ENCODE measurements at places on chromosomes 7 and 10.

DNA sequence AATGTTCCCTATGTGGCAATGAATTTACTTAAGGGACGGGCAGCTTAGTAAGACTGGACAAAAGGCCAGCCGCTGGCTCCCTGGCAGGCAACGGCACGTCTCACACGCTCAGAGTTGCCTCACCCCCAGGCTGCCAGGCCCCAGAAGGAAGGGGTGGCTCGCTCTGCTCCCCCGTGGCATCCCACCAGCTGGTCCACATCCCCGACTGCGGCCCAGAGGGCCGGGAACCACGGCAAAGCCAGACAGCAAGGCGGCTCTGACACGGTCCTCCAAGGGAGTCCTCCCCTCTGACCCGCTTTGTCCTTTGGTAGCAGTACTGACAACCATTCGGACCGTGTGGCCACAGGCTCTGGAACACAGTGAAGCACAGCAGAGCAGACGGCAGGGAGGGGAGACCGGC is 34.1 kb downstream of the NUDT1 start:
- no peak for DNase-seq

DNA sequence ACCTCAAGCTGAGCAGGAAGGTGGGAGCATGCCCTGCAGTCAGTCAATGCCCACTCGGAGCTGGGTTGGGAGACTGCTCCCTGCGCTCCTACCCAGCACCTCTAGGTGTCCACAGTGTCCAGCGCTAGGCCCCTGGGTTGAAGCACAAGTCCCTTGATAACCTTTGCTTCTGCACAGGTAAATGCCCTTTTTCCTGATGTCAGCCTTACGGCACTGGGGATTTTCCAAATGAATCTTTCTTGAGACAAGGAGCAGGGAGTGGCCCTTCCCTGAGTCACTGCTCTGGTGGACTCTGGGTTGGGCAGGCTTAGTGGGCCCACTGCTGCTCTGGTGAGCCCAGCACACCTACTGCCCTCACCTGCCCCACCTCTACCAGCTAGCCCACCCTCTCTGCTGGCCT is 61.9 kb upstream of the OPN4 start:
- no peak for DNase-seq

DNA sequence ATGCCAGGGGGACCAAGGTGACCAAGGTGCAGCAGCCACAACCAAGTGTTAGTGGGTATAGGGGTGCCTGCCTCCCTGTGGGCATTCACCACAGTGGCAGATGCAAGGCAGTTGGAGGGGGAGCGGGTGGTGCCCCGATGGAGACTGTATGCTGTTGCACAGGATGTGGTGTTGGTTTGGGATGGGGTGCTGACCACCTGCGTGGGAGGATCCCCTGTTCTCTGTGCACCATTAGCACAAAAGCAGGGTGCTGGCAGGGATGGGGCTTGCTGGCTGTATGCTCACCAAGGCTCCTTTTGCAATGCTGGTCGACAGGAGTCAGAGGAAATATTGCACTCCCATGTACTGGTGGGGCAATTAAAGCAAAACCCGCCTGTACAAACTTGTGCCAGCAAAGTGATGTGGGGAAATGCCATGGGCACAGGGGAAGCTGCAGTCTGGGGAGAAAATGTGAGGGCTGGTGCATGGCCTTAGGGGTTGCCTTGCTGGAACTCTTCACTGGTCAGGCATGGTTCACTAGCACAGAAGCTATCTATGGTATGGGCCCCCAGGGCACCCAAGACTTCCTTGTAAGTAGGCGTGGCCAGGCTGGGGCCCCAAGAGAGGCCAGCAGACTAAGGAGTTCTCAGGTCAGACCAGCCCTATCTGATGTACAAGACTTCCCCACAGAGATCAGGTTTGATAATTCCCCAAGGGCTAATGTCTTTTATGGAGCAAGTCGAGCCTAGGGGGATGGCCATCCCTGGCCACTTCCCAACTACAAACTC is 51.9 kb upstream of the GNAT3 start:
- DNase-seq = no peak

DNA sequence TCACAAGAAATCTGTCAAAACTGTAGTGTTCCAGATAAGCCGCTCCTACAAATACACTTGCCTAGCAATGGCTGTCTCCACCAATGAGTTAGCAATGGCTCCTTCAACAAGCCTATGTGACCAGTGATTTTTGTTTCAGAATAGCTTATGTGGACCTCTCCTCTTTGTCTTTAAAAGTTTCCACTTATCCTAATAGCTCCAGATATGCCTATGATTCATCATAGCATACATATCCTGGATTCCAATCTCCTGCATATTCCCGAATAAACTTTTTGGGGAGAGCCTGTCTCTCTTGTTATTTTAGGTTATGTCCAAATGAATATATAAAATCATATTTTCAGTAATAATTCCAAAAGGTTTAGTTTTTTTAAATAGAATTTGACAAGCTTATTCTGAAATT is 510.6 kb downstream of the ARL4A start:
- no peak for DNase-seq

DNA sequence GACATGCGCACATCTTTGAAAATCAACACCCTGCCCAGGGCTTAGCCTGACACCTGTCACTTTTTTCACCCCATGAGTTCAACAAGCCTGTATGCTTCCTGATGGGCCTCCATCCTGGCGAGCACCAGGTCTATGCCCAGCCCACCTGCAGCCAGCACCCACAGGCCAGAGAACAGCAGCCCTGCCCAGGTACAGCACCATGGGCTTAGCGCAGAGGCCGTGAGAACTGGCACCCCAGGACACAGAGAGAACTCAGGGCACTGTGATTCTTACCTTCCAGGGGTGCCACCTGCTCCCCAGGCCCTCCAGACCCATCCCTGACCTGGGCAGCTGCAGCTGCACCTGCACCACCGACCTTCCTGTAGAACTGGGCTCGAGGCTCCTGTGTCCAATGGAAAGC is 536.6 kb downstream of the TCERG1L start:
- no peak for DNase-seq

DNA sequence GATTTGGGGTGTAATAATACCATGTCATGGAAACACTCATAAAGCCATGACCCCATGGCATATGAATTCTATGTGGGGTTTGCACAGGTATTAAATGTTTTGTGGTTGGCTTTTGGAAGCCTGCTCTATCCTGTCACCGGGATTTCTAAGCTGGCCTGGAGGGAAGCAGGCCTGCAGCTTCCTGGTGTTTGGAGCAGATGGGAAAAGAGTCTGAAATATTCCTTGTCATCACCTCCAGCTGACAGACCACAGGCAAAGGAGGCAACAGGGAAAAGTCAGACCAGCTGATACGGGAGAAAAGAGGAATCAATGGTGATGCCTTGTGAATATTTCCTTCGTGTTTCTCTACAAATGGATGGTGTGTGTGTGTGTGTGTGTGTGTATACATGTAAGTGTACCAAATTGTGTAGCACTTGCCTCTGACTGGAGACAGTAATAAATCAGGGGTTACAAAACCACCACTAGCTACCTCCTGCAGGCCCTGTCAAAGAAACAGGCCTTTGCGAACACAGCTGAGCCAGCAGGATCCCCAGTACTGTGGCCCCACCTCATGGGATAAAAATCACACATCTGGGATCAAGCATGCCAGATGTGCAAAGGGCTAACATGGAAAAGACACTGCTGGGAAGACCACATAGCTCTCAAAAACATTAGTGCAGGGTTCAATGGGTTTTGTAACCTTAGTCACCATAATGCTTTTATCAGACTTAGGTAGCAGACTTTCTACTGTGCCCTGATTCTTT is 120.8 kb upstream of the HPS1 start:
- no peak for DNase-seq

- DNase-seq = no peak
Measured at GRCh38 chr7:46558482-46559193, 637.6 kb upstream of the IGFBP3 start.

GRCh38 chr7:159017210-159017609 is 127.5 kb downstream of the VIPR2 start:
- DNase-seq = no peak

DNA sequence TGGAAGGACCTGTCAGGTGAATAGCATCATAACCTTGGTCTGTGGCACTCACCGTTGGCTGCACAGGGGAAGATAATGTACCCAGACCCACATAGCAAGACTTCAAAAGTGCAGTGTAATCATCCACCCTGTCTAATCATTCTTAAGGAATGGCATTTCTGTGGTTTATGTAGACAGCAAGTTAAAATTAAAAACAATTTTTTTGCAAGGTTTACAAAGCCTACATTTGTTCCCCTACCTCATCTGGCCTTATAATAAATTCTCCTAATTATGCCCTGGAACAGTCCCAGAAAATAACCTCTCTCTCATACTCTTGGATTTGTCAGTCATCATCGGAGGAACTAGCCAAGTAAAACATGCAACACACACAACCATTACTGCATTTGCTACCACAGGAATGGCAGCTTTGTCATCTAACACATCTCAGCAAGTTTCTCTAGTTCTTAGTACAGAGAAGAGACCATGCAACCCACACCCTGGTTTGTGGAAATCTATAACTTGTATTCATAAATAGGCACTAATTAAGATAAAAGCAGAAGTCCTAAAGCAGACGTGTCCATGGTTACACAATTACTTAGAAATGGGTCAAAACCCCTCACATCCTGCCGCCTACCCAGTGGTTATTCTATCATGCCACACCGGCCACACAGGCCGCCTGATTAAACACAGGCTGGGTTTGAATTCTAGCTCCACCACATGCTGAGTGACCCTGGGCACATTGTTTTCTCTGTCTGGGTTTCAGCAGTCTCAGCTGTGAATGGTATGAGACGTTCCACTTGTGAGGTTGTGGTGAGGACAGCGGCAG is 19.1 kb downstream of the ABLIM1 start:
- DNase-seq = no peak

DNA sequence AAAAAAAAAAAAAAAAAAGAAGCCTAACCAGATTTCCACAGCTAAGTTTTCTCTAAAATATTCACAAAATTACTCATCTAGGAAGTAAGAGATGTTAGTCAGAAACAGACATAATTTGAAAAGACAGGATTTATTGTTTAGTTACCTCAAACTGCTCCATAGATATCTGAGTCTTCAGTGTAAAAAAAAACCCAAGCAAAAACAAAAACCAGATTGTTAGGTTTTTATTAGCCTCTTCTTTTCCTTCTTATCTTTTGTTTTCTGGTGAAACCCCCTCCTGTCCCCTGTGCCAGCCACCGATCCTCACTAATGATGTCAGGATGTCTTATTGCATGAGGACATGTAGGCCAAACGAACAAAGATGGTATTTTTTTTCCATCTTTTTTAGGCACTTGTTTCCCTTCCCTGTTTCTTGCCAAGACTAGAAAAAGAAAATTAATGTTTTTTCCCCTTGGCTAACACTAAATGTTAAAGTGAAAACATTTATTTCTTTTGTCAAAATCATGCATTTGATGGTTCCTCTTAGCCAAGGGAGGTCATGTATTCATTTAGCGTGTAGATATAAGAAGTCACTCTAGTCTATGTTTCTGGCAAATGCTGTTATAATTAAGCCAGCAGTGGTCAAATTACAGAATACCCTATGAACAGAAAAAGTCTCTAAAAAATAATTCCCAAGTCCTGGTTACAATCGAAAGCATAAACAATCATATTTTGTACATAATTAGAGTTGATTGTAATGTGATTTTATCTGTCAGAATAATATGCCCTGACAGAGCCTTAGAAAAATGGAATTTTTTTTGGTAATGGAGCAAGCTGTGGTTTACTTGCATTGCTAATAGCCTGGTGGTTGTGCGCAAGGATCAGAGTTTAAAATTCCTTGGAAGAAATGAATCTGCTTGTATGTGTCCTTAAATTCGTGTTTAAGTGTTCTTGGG is 702.4 kb upstream of the FZD8 start:
- no peak for DNase-seq

- DNase-seq = no peak
Measured at GRCh38 chr10:43322331-43322730, 49.1 kb upstream of the FXYD4 start.

GRCh38 chr7:127680983-127681382 is 29.0 kb downstream of the SND1 start:
- DNase-seq = no peak

DNA sequence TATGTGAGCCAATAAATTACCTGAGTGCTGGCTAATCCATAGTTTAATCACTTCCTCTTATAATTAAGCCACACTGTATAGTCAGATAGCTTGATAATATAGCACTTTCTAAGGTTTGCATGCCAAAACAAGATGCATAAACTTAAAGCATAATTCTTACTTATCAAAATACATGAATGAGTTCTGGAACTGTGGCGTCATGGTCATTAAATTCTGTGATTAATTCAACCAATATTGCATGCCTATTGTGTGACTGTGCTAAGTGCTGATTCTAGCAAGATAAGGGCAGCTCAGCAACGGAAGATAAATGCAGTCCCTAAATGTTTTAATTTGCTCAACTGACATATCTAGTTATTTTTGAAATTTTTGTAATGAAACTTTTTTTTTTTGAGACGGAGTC is 29.7 kb downstream of the HOXA1 start:
- no peak for DNase-seq

DNA sequence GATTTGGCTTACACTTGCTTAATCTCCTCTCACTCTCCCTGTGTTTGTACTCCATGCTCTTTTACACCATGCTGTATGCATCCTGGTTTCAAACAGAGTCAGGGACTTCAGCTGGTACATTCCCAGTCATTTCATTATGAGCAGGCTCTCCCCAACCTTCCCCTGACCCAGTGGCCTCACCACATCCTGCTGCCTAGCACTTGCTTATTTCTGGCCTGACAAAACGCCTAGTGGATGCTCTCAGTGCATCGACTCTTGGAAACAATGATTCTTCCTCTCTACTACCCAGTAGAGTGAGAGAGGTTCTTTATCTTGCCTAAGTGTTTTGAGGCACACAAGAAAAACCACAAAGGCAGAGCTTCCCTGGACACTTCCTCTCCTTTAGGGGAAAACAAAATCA is 63.4 kb downstream of the CAV1 start:
- no peak for DNase-seq

DNA sequence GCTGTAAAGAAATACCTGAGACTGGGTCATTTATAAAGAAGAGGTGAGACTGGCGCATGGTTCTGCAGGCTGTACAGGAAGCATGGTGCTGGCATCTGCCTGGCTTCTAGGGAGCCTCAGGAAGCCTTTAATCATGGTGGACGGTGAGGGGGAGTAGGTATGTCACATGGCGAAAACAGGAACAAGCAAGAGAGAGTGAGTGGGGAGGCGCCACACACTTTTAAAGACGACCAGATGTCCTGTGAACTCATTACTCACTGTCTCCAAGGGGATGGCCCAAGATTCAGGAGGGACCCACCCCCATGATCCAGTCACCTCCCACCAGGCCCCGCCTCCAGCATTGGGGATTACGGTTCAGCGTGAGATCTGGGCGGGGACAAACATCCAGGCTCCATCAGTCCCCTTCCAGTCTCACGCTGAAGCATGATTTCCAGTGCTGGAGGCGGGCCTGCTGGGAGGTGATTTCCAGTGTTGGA is 3.2 kb downstream of the ZNF316 start:
- no peak for DNase-seq

DNA sequence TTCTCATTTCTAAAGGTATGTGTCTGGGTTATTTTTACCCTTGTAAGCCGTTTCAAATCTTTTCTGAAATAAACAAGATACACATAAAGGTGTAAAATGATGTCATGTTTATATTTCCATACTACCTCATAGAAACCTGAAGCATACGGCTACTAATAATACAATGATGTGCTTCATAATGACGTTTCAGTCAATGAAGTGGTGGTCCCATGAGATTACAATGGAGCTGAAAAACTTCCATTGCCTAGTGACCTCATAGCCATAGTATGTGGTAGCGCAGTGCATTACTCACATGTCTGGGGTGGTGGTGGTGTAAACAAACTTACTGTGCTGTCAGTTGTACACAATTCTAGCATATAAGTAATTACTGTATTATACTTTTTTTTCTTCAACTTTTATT is 24.9 kb downstream of the EPDR1 start:
- DNase-seq = no peak

GRCh38 chr7:99668541-99668940 is 11.3 kb downstream of the CYP3A5 start:
- DNase-seq = no peak

GRCh38 chr7:80412842-80413241 is 99.0 kb downstream of the GNAT3 start:
- DNase-seq = no peak

Data from activated T-helper 9 cell treated with anti-CD3 and anti-CD28 coated beads, Interleukin-2, amount 50 U/mL, for 16 hours (primary cell).